ENCODE measurements at places on chromosomes 6 and 20.

DNA sequence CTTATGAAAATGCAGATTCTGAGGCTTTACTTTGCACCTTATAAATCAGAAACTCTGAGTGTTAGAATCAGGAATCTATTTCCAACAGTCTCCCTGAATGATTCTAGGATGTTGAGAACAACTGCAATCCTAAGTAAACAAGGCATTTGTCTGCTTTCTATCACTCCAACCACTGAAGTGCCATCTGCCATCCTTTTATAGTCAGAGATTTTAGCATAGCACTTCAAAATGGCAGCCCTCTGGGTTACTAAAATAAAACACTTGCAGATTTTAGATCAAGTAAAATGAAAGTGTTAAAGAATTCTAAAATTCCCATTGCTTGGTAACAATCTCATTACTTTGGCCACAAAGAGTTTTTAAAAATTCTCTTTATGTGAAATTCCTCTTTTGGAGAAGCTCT lies 258.9 kb downstream of the CD109 start:
- no peak for DNase-seq

DNA sequence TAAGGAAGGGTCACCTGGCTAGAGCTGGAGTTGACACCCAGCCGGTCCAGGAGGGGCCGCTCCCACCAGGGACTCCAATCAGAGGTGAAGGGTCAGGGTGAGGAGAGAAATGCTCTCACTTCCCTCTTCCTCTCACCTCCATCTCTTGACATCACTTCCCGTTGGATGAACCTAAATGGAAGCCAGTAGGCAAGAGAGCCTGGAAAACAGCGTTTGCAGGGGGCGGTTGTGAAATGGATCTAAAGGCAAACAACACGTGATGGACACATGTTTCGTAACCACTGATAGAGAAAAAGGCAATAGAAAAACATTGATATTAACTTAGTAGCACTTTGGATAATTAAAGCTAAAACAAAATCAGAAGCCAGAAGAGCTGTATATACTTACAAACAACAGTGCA lies 105.6 kb upstream of the FOXA2 start:
- no peak for DNase-seq

GRCh38 chr6:56718236-56718635 lies 75.5 kb upstream of the DST start:
- DNase-seq: no peak

DNA sequence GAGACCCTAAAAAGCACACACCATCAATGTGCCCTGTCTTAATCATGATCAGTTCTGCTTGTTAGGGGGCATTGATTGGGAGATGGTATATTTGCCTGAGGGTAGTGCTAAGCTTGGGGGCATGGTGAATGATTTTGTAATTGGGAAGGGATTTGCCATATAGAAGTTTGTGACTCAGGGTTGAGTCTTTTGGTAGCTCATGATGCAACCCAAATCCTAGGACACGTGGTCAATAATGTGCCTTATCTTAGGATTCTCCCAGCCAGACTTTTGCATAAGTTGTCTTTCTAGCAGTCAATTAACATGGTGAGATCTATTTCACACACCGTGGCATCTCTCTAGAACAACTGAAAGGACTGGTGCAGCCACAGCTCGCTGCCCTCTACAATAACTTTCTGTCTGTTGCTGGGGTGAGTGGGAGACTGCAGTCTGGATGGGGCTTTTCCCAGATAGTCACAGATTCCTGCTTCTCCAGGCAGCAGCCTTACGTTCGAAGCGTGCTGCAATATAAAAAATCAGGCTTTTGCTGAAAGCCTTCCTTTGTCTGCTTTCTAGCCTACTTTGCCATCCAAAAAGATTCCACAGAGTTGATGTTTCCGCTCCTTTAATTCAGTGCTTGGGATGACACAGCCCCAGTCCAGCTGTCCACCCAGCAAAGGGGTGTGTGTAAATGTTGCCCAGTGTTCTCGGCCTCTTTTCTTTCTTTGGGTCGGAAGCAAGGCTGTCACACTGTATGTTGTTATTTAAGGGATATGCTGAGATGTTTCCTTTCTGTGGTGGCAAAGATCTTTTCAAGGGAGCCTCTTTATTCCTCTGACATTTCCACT lies 58.9 kb downstream of the ID4 start:
- DNase-seq: no peak

GRCh38 chr6:95636552-95637431 lies 59.5 kb downstream of the MANEA start:
- no peak for DNase-seq

GRCh38 chr6:16660157-16660497 lies 101.1 kb downstream of the ATXN1 start:
- no peak for DNase-seq

- DNase-seq: no peak
Observed at GRCh38 chr20:8175741-8176675, 43.9 kb downstream of the PLCB1 start.

GRCh38 chr6:160132776-160133338 lies 11.2 kb downstream of the SLC22A1 start:
- no peak for DNase-seq

Measured in T-helper 2 cell treated with Interferon-gamma antibody and Interleukin-4, amounts not matched to agents 5 μg/mL and 100 μg/mL, for 36 hours (primary cell).